ENCODE measurements at places on chromosomes 2 and 18. TPM values are rescaled to one million over a fixed set of nuclear protein-coding genes. Genes with fewer than 3 reads are reported as not detected.

The FN1 gene
- total RNA-seq = 0.18 TPM

The TRIM43 gene
- not detected for total RNA-seq

The CRACDL gene
- 0.27 TPM for total RNA-seq

The SERPINB11 gene
- total RNA-seq = not detected

The VIT gene
- not detected for total RNA-seq

The NEB gene
- total RNA-seq = 0.29 TPM

- H3K4me3 ChIP-seq = no peak overlapping the region
- H3K36me3 ChIP-seq = no peaks in the 10 kb centered on the region
- no peak overlapping the region for H3K27ac ChIP-seq
- no peak for DNase-seq
Observed at GRCh38 chr18:50788284-50788683, 31.5 kb downstream of the MRO start.

DNA sequence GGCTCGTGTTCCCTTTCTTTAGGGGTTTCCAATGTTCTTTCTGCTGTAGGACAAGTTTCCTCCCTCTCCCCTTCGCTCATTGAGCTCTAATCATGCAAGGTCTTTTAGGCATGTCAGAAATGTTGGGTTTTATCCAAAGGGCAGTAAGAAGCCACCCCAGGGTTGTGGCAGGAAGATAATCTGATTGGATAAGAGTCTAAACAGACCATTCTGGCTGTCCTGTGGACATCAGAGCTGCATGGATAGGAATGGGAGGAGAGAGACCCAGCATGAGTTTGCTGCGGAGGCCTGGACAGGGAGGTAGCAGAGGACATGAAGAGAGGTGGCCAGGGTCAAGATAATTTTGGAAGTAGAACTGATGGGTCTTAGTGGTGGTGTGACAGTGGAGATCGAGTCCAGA is 88.2 kb downstream of the ACKR3 start:
- H3K36me3 ChIP-seq = no peaks in the 10 kb centered on the region
- no peak for DNase-seq
- H3K4me3 ChIP-seq = no peak overlapping the region
- no peak overlapping the region for H3K27ac ChIP-seq
- H3K4me1 ChIP-seq = no peaks in the 10 kb centered on the region

DNA sequence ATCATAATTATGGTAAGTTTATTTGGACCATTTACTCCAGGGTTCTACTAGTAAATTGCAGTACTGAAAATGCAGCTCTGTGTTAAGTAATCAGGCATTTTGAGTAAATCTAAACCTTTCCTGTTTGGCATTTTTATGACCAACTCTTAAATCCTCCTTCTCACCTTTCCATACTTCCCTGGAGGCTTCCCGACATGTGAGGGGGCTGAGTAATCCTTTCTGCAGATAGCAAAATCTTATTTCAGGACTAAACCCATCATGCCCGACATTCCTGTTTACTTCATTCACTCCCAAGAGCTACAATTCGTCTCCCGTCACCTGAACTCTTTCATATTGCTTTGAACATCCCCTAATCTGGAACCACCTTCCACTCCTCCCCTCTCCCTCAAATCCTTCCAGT is 296.6 kb downstream of the IKZF2 start:
- no peak for DNase-seq
- H3K27me3 ChIP-seq = no peaks in the 10 kb centered on the region
- no peak overlapping the region for H3K4me3 ChIP-seq
- H3K36me3 ChIP-seq = no peaks in the 10 kb centered on the region
- no peaks in the 10 kb centered on the region for H3K4me1 ChIP-seq

GRCh38 chr2:66679442-66679841 is 244.5 kb downstream of the MEIS1 start:
- no peak for DNase-seq
- no peaks in the 10 kb centered on the region for H3K27me3 ChIP-seq
- H3K4me3 ChIP-seq = no peak overlapping the region
- no peaks in the 10 kb centered on the region for H3K36me3 ChIP-seq

DNA sequence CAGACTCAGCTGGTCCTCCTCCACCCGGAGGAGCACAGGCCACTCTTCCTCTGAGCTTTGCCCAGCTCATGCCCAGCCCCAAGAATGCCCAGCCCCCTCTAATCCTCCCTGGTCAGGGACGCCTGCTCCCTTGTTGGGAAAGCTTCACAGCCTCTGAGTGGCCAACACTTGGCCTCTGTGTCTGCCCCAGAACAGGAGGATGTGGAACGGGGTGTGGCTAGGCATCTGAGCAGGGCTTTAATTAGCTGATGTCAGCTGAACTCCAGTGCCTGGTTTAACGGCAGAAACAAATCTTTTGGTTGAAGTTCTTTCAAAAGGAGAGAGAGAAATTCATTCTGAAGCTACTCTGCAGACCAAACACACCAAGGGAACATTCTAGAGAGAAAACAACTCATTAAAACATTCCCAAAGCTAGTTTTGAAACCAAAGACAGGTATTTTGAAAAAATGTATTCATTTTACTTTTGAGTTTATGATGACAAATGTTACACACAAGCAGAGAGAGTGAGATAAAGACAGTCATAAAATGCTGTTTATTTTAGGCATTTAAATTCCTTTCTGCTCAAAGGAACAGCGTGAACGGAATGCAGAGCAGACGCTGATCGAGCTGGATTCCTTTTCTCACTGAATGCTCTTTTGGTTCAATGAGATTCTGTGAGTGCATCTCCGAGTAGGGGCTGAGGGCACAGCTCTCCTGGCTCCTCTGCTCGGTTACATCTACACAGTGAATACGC is 63.8 kb downstream of the RTP5 start:
- H3K27ac ChIP-seq = no peak overlapping the region
- no peaks in the 10 kb centered on the region for H3K36me3 ChIP-seq
- DNase-seq = no peak
- H3K27me3 ChIP-seq = no peaks in the 10 kb centered on the region
- H3K4me1 ChIP-seq = no peaks in the 10 kb centered on the region

GRCh38 chr2:205474741-205475415 is 207.4 kb upstream of the NRP2 start:
- H3K27me3 ChIP-seq = no peaks in the 10 kb centered on the region
- no peak overlapping the region for H3K27ac ChIP-seq
- DNase-seq = no peak
- H3K36me3 ChIP-seq = no peaks in the 10 kb centered on the region
- H3K4me1 ChIP-seq = no peaks in the 10 kb centered on the region

DNA sequence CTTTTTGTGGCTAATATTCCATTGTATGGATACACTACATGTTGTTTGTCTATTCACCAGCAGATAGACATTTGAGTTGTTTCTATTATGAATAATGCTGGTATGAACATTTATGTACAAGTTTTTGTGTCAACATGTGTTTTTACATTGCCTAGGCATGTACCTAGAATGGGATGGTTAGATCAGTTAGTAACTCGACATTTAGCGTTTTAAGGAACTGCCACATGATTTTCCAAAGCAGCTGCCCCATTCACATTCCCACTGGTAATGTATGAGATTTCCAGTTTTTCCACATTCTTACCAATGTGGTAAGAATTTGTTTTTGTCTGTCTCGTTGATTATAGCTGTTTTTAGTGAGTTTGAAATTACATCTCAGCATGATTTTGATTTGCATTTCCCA is 112.8 kb downstream of the FHOD3 start:
- no peak overlapping the region for H3K4me3 ChIP-seq
- no peaks in the 10 kb centered on the region for H3K27me3 ChIP-seq
- no peaks in the 10 kb centered on the region for H3K4me1 ChIP-seq
- no peaks in the 10 kb centered on the region for H3K36me3 ChIP-seq
- no peak overlapping the region for H3K27ac ChIP-seq

- no peak for DNase-seq
- no peak overlapping the region for H3K4me3 ChIP-seq
- H3K27ac ChIP-seq = no peak overlapping the region
Observed at GRCh38 chr2:64338910-64339500, 115.0 kb upstream of the LGALSL start.

DNA sequence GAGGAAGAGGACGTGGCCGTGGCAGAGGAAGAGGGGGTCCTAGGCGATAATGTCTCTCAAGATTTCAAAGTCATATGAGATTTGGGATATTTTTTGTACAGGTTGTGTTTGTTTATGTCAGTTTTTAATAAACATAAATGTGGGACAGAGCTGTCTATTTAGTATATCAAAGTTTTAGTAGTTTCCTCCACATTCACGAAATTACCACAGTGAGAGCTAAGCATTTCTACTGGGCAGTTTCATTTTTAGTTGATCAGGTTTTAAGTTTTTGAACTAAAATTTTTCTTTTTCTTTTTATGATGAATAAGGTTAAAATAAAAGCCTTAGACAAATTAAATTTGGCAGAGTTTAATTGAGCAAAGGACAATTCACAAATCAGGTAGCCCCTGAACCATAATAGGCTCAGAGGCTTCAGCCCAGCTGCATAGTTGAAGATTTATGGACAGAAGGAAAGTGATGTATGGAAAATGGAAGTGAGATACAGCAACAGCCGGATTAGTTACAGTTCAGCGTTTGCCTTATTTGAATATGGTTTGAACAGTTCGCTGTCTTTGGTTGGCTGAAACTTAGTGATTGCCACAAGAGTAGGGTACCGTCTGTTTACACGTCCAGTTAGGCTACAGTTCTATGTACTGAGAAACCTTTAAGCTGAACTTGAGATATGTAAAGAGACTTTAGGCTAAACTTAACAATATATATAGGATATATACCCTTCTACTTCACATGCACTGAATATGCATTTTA is 17.1 kb downstream of the SNRPD1 start:
- H3K4me3 ChIP-seq = no peak overlapping the region
- no peaks in the 10 kb centered on the region for H3K27me3 ChIP-seq
- DNase-seq = no peak
- peaks cover 8% of the 10 kb centered on the region for H3K4me1 ChIP-seq

DNA sequence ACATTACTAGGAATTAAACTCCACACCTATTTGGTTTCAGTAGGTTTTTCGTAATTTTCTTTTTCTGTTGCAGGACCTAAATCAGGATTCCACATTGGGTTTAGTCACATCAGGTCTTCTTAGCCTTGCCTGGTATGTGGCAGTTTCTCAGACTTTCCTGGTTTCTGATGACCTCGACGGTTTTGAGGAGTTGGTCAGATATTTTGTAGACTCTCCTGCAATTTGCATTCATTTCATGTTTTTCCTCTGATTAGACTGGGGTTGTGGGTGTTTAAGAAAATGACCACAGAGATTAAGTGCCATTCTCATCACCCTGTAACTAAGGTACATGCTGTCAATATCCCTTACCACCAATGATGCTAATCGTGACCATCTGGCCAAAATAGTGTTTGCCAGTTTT is 97.3 kb upstream of the ST6GAL2 start:
- no peaks in the 10 kb centered on the region for H3K4me1 ChIP-seq
- no peak overlapping the region for H3K27ac ChIP-seq
- no peak for DNase-seq

GRCh38 chr2:241111440-241111805 is 9.3 kb upstream of the MTERF4 start:
- peaks cover 49% of the 10 kb centered on the region for H3K4me1 ChIP-seq
- no peaks in the 10 kb centered on the region for H3K27me3 ChIP-seq
- no peaks in the 10 kb centered on the region for H3K36me3 ChIP-seq
- DNase-seq = peak; percentile 65

- H3K4me3 ChIP-seq = no peak overlapping the region
- H3K4me1 ChIP-seq = no peaks in the 10 kb centered on the region
- H3K27me3 ChIP-seq = no peaks in the 10 kb centered on the region
Observed at GRCh38 chr2:223055836-223056235, 3.8 kb downstream of the KCNE4 start.

- no peaks in the 10 kb centered on the region for H3K36me3 ChIP-seq
- H3K27me3 ChIP-seq = no peaks in the 10 kb centered on the region
- no peak overlapping the region for H3K4me3 ChIP-seq
Observed at GRCh38 chr2:142791335-142791734, 86.1 kb upstream of the KYNU start.

DNA sequence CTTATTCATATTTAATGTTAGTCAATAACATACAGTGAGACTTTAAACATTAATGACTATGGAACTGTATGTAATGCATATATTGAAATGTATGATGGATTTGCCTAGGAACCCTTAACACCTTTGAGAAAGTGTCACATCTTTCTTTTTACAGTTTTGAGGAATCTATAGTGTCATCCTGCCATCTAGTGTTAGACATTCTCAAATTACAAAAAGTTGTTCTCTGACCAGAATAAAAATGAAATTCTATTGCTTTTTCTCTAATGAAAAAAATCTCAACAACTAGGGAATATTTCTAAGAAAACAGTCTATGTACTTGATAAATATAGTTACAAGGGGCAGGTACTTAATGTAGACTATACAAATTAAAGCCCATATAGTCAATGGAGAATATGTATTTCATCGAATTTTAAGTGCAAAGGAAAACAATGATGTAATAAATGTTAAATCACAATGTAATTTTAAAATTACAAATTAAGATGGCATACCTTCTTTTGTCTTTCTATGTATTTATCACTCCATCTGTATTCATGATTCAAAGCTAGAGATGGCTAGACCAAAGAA is 5.1 kb upstream of the CALCRL start:
- no peaks in the 10 kb centered on the region for H3K36me3 ChIP-seq
- H3K4me1 ChIP-seq = no peaks in the 10 kb centered on the region
- H3K27me3 ChIP-seq = no peaks in the 10 kb centered on the region
- no peak overlapping the region for H3K27ac ChIP-seq
- H3K4me3 ChIP-seq = no peak overlapping the region
- no peak for DNase-seq

DNA sequence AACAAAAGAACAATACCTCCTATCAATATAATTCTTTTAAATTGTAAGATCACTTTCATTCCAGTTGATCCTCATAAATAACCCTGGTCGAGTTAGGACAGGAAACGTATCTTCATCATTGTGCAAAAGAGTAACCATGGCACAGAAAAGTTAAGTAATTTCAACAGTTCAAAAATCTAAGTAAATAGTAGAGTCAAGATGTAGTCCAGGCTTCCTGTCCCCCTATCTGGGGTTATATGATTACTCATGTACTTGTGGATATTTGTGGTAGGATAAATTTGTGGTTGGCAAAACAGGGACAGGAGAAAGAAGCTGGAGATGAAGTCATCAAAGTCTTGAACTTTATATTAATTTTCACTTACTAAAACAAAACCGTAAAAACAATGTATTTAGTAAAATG is 772.6 kb downstream of the TSN start:
- no peaks in the 10 kb centered on the region for H3K4me1 ChIP-seq
- H3K4me3 ChIP-seq = no peak overlapping the region
- no peaks in the 10 kb centered on the region for H3K27me3 ChIP-seq
- no peak overlapping the region for H3K27ac ChIP-seq

DNA sequence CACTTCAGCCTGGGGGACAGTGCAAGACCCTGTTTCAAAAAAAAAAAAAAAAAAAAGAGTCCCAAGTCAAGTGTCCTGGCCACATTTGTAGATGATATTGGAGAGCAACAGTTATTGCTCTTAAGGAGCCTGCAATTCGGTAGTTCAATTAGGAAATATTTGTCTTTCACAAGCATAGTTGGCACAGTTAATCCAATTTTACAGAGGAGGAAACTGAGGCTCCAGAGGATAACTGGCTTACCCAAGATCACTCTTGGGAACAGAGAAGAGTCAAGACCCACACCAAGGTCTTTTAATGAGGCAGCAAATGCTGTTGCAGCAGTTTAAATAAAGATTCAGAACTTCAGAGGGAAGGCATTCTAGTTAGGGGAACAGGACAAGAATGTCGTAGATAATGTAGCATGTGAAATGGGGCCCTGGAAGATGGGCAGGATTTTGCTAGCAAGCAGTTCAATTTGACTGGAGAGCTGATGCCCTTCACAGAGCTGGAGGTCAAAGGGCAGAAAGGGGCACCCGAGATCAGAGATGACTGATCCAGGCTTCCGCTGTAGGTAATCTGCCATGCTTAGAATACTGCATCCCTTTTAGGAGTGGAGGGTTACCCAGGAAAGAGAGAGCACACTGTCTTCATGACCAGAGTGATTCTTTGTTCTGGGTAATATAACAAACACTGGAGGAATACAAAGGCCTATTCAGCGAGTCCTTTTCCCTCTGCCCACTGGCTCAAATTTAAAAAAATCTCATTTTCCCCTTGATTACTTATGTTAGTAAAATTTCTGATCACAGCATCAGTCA is 3.0 kb downstream of the NPC1 start:
- peaks cover 55% of the 10 kb centered on the region for H3K4me1 ChIP-seq
- H3K27me3 ChIP-seq = no peaks in the 10 kb centered on the region
- H3K36me3 ChIP-seq = peaks cover 6% of the 10 kb centered on the region
- H3K27ac ChIP-seq = no peak overlapping the region
- no peak for DNase-seq
